Esophagus muscularis mucosa (tissue), 4 donors: ENCODE measurements at places on chromosomes 4 and X. TPM values are rescaled to one million over a fixed set of nuclear protein-coding genes. Genes with fewer than 3 reads are reported as not detected.

NLRP2B gene
- not detected for total RNA-seq

GAB3 gene
- total RNA-seq: 5.4 TPM

PPAT gene
- total RNA-seq: 1.7 TPM

TSC22D3 gene
- total RNA-seq: 389 TPM

NPNT gene
- total RNA-seq: 43.2 TPM

BMP3 gene
- 16.1 TPM for total RNA-seq

DNA sequence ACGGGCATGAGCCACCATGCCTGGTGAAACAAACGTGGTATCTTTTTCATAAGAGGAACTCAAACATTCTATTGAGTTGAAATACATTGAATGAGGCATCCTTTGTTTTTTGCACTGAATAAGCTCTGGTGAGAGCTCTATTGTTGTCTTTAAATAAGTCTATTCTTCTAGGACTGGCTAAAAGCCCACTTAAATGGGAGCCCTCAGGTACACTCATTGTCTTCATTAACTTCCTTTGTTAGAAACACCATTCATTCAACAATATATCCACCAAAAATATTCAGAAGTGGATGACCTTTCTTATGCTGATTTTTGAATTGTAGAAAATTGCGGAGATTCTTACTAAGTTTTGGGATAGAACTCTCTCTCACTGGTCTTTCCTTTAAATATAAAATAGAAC lies 568.0 kb downstream of the IL1RAPL1 start:
- H3K4me1 ChIP-seq: no peaks in the 10 kb centered on the region
- DNase-seq: no peak
- H3K27me3 ChIP-seq: no peaks in the 10 kb centered on the region
- H3K4me3 ChIP-seq: no peak overlapping the region
- H3K36me3 ChIP-seq: no peaks in the 10 kb centered on the region

GRCh38 chrX:36804066-36804465 lies 204.1 kb upstream of the FAM47C start:
- no peak overlapping the region for H3K4me3 ChIP-seq
- H3K36me3 ChIP-seq: no peaks in the 10 kb centered on the region
- no peaks in the 10 kb centered on the region for H3K27me3 ChIP-seq
- H3K4me1 ChIP-seq: no peaks in the 10 kb centered on the region

- H3K27ac ChIP-seq: no peak overlapping the region
- H3K4me1 ChIP-seq: no peaks in the 10 kb centered on the region
- no peaks in the 10 kb centered on the region for H3K27me3 ChIP-seq
- H3K36me3 ChIP-seq: no peaks in the 10 kb centered on the region
- no peak overlapping the region for H3K4me3 ChIP-seq
These were observed 37.7 kb downstream of the CLCN5 start for GRCh38 chrX:49960061-49960460.

- no peaks in the 10 kb centered on the region for H3K4me1 ChIP-seq
- H3K4me3 ChIP-seq: no peak overlapping the region
- DNase-seq: no peak
- H3K36me3 ChIP-seq: no peaks in the 10 kb centered on the region
- no peaks in the 10 kb centered on the region for H3K27me3 ChIP-seq
- no peak overlapping the region for H3K27ac ChIP-seq
These were observed 436.2 kb downstream of the KCNIP4 start for GRCh38 chr4:21512353-21512752.

GRCh38 chr4:15749001-15749400 lies 29.1 kb upstream of the CD38 start:
- no peaks in the 10 kb centered on the region for H3K27me3 ChIP-seq
- no peak for DNase-seq
- no peak overlapping the region for H3K4me3 ChIP-seq
- H3K36me3 ChIP-seq: no peaks in the 10 kb centered on the region

- DNase-seq: no peak
- no peaks in the 10 kb centered on the region for H3K27me3 ChIP-seq
These were observed 65.2 kb downstream of the AMMECR1 start for GRCh38 chrX:110252711-110253110.

- peaks cover 10% of the 10 kb centered on the region for H3K4me1 ChIP-seq
- H3K4me3 ChIP-seq: no peak overlapping the region
- H3K27me3 ChIP-seq: no peaks in the 10 kb centered on the region
- no peak overlapping the region for H3K27ac ChIP-seq
- DNase-seq: no peak
- no peaks in the 10 kb centered on the region for H3K36me3 ChIP-seq
These were observed 32.4 kb downstream of the SMPX start for GRCh38 chrX:21725496-21725895.

GRCh38 chrX:119427024-119427794 lies 28.1 kb downstream of the SLC25A43 start:
- DNase-seq: no peak
- no peaks in the 10 kb centered on the region for H3K27me3 ChIP-seq
- H3K4me1 ChIP-seq: no peaks in the 10 kb centered on the region
- H3K4me3 ChIP-seq: no peak overlapping the region

DNA sequence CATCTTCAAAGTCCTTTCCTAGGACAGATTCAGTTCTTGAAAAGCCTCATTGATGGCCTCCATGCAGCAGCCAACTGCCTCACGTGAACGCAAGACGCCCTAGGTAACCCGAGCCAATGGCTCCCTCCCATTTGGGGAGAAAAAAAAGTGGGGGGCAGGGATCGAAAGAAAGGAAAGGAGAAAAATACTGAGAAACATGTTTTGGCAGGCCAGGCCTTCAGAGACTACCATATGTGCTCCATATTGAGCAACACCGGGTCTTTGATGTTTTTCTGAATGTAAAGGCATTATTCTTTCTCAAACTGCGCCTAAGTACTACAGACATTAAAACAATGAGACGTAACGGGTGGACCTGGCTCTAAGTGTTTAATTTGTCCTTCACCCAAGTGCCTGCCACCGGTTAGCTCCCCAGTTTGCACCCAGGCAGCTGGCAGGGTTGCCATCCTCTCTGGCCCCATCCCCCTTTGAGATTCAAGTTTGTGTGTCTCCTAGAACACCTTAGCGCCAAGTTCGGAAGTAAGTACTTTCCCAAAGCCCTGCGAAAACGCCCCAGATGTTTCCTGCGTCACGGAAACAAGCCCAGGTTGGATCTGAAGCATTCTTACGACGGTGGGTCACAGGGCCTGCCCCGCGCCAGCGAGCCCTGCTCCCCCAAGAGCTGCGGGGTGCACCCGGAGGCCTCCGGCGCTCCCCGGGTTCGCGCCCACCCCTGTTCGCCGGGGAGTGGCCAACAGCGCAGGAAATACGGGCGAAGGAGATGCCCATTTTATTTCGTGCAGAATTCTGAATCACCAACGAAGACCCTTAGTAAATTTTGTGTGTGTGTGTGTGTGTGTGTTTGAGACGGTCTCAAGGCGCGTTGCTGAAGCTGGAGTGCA lies 30.1 kb downstream of the HAND2 start:
- H3K4me1 ChIP-seq: peaks cover 17% of the 10 kb centered on the region
- H3K36me3 ChIP-seq: no peaks in the 10 kb centered on the region
- H3K4me3 ChIP-seq: no peak overlapping the region
- H3K27ac ChIP-seq: no peak overlapping the region
- peak; percentile 64 for DNase-seq

GRCh38 chr4:3416270-3416669 lies 25.5 kb upstream of the HGFAC start:
- peaks cover 8% of the 10 kb centered on the region for H3K36me3 ChIP-seq
- peaks cover 11% of the 10 kb centered on the region for H3K4me1 ChIP-seq
- H3K27ac ChIP-seq: no peak overlapping the region
- no peak for DNase-seq
- no peaks in the 10 kb centered on the region for H3K27me3 ChIP-seq

GRCh38 chrX:131741103-131741581 lies 197.3 kb downstream of the OR13H1 start:
- H3K4me1 ChIP-seq: no peaks in the 10 kb centered on the region
- no peaks in the 10 kb centered on the region for H3K36me3 ChIP-seq
- no peak for DNase-seq
- H3K4me3 ChIP-seq: no peak overlapping the region
